ENCODE measurements at places on chromosomes 12 and 14. TPM values are rescaled to one million over a fixed set of nuclear protein-coding genes. Genes with fewer than 3 reads are reported as not detected.

Gene SIX4
- total RNA-seq = not detected

DNA sequence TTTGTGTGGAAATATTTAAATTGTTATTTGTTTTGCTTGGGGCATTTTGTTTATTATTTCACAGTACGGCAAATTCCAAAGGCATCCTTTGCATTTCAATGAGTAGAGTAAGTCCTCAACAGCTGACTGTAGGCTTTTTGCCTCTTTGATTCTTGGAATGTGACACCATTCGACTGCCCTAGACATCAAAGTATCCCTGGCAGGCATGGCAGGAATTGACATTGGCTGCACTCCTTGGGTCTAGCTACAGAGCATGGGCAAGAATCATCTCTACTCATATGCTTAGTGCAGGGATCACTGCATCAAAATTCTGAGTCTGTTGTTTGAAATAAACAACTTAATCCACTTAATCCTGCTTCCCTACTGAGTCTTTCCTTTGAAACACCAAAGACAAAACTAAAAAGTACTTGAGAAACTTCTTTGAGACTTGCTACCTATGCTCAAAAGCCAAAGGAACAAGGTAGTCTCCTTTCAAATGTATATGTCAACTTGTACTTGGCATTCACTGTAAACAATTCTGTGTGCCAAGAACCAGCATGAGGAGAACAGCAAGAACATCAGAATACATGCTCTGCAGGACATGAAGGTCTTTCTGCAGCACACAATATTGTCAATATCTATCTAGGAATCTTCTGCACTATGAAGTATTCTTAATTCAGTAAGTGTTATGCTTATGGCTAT, 1569.0 kb upstream of the FLRT2 start:
- H3K4me1 ChIP-seq = no peaks in the 10 kb centered on the region
- DNase-seq = no peak
- H3K4me3 ChIP-seq = no peak overlapping the region
- no peaks in the 10 kb centered on the region for H3K36me3 ChIP-seq
- no peak overlapping the region for H3K27ac ChIP-seq
- H3K27me3 ChIP-seq = no peaks in the 10 kb centered on the region

Gene GLS2
- 2.3 TPM for total RNA-seq

DNA sequence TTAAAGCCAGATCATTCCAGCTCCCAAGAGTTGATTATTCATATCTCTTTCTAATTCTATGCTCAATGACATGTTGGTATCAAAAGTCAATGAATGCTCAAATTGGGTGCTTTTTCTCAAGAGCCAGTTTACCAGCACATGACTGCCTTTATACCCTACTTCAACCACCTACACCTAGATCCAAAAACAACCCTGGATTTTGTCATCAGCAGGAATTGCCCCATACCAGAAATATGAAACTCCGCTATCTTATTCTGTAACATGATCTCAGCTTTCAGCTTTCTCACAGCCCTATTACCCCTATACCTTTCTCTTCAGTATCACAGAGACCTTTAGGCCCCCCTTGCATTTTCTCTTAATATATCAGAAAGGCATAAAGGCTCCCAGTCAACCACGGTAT, 32.3 kb upstream of the ESR2 start:
- no peak overlapping the region for H3K4me3 ChIP-seq
- H3K27me3 ChIP-seq = no peaks in the 10 kb centered on the region
- H3K4me1 ChIP-seq = no peaks in the 10 kb centered on the region
- no peaks in the 10 kb centered on the region for H3K36me3 ChIP-seq
- H3K27ac ChIP-seq = no peak overlapping the region

Gene SYNJ2BP
- total RNA-seq = 7.2 TPM

DNA sequence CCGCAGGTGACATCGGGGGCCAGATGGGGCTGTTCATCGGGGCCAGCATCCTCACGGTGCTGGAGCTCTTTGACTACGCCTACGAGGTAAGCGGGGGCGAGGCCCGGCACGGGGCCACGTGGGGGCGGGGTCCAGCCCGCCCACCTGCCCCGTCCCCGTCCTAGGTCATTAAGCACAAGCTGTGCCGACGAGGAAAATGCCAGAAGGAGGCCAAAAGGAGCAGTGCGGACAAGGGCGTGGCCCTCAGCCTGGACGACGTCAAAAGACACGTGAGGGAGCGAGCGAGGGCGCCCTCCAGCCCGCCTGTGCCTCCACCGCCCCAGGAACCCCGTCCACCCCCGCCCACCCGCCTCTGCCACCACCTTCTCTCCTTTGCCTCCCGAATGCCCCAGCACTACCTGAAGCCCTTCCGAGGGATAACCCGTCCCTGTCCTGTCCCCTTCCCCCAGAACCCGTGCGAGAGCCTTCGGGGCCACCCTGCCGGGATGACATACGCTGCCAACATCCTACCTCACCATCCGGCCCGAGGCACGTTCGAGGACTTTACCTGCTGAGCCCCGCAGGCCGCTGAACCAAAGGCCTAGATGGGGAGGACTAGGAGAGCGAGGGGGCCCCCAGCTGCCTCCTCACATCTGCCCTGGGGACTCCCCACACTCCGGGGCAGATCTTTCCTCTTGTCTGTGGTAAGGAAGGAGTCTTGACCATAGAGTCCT, 3.9 kb upstream of the SMARCD1 start:
- no peaks in the 10 kb centered on the region for H3K27me3 ChIP-seq
- no peaks in the 10 kb centered on the region for H3K36me3 ChIP-seq
- DNase-seq = no peak
- peaks cover 12% of the 10 kb centered on the region for H3K4me1 ChIP-seq

Gene OTX2
- not detected for total RNA-seq

Gene MMP19
- total RNA-seq = 0.29 TPM

Gene GPRC5A
- not detected for total RNA-seq

Gene RPL10L
- not detected for total RNA-seq

- DNase-seq = no peak
- H3K4me3 ChIP-seq = no peak overlapping the region
- no peak overlapping the region for H3K27ac ChIP-seq
- H3K27me3 ChIP-seq = no peaks in the 10 kb centered on the region
- H3K36me3 ChIP-seq = no peaks in the 10 kb centered on the region
- peaks cover 32% of the 10 kb centered on the region for H3K4me1 ChIP-seq
Observed at GRCh38 chr14:102786768-102787167, 9.5 kb downstream of the TRAF3 start.

DNA sequence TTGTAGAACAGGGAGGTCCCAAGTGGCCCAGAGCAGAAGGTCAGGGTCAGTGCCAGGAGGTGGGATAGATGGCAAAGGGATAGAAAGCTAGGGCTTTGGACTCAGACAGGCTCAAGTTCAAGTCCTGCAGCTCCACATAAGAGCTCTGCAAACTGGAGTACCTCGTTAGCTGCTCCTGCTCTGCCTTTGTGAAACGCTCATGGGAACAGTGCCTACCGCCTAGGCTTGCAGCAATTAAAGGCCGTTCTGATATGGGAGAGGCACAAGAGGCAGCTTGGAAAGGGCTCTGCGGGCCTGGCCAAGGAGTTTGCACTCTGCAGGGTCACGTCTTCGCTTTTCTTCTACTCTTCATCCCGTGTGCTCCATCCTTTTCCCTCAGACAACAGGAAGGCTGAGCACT, 54.1 kb downstream of the MAP1LC3B2 start:
- no peaks in the 10 kb centered on the region for H3K4me1 ChIP-seq
- DNase-seq = no peak
- H3K27me3 ChIP-seq = no peaks in the 10 kb centered on the region
- H3K4me3 ChIP-seq = no peak overlapping the region
- no peaks in the 10 kb centered on the region for H3K36me3 ChIP-seq
- no peak overlapping the region for H3K27ac ChIP-seq

Gene ACRBP
- 2.0 TPM for total RNA-seq

All from CD8-positive, alpha-beta memory T cell (primary cell).